ENCODE measurements at places on chromosomes 16 and 17.

- DNase-seq, result no peak
These were observed 202 bp downstream of the CEP131 start for GRCh38 chr17:81222620-81222905.

- DNase-seq, result peak; percentile 30
These were observed 91.8 kb upstream of the CLEC18A start for GRCh38 chr16:69859105-69859989.

- peak; percentile 71 for DNase-seq
These were observed 4.5 kb downstream of the TRPV2 start for GRCh38 chr17:16419929-16420271.

- DNase-seq, result peak; percentile 68
These were observed 290 bp downstream of the TLCD1 start for GRCh38 chr17:28725660-28726225.

DNA sequence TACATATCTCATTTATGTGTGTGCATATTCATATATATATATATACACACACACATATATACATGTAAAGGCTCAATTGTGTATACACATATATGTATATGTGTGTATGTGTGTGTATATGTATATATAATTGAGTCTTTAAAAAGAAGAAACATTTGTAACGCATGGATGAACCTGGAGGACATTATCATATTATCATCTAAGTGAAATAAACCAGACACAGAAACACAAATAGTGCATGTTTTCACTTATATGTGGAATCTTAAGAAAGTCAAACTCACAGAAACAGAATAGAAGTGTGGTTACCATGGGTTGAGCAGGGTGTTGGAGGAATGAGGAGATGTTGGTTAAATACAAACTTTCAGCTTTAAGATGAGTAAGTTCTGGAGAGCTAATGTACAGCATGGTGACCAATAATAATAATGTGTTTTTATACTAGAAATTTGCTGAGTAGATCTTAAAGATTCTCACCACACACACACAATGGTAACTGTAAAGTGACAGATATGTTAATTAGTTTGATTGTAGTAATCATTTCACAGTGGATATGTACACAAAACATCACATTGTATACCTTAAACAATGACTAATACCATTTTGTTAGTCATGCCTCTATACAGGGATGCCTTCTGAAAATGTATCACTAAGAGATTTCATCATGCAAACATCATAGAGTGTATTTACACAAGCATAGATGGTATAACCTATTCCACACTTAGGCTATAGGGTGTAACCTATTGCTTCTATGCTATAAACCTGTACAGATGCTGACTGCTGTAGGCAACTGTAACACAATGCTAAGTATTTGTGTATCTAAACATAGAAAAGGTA, 132.6 kb upstream of the CACNG5 start:
- DNase-seq, result no peak

DNA sequence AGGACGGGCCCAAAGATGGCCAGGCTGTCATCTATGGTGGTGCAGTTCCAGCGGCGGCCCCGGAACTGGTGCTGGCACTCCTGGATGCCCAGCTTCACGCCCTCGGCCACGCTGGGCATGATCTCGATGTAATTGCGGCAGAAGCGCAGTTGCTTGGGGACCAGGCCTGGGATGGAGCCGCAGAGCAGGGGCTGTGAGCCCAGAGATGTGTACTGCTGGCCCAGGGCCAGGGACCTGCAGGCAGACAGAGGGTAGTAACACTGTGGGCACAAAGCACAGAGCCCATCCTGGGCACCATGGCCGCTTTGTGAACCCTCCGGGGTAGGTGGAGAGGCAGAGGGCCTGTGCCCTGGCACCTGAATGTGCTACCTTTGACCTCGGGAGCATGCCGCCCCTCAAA, 44.8 kb downstream of the WNT3 start:
- DNase-seq, result no peak

GRCh38 chr17:63498626-63499195, 21.9 kb downstream of the ACE start:
- no peak for DNase-seq

GRCh38 chr17:79778504-79779083, 646 bp downstream of the CBX2 start:
- DNase-seq, result peak; percentile 56

DNA sequence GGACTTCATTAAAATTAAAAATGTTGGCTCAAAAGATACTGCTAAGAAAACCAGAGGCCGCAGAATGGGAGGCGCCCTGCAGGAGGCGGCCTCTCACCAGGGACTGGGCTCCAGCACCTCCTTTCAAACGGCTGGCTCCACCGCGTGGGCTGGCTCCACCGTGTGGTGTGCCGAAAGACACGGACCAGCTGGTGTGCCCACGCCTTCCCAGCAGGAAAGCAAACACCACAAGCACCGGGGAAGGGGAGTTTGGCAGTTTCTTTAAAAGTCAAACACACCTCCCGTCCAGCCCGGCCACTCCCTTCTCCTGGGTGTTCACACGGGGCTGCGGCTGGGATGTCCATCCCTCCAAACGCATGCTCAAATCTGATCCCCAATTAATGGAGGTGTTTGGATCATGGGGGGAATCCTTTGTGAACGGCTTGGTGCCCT, 13.9 kb downstream of the HAGH start:
- peak; percentile 79 for DNase-seq

GRCh38 chr17:28907709-28908475, 5.0 kb upstream of the DHRS13 start:
- no peak for DNase-seq

GRCh38 chr17:16007439-16007838, 7.8 kb downstream of the TTC19 start:
- peak; percentile 10 for DNase-seq

GRCh38 chr17:81006891-81007290, 15.2 kb downstream of the CHMP6 start:
- DNase-seq, result no peak

DNA sequence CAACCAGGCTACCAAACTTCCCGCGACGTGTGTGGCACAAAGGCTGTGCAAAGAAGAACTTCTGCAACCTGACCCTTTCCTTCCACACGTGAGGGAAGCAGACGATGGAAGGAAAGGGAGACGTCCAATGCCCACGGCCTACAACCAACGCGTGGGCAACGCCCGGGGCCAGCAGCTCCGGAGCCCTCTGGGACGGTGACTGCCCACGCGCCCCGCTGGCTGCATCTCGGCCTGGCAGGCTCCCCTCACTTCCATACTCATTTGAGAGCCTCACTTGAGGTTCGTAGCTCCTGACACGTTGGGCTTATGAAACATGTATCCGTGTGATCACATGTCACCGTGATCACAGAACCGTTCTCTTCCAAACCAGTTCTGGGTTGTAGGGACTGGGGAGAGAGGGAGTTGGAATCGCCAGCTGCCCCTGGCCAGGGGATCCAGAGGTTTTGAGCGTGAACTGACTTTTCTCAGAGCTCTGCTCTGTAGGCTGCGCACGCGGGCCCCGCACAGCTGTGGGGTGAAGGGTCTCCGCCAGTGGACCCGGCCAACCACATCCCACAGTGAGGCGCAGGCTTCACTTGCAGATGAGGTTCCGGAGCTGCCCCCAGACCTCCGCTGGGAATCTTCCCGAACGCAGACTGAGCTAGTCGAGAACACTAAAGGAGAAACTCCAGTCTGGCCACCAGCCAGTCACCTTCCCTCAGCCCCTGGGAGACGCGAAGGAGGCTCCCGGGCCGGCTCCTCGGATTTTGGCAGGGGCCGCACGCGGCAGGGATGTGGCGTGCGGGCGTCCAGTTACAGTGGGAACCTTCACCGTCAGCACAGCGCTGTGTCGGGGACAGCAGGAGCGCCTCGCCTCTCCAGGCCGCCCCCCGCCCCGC, 1.0 kb downstream of the LMF1 start:
- no peak for DNase-seq

DNA sequence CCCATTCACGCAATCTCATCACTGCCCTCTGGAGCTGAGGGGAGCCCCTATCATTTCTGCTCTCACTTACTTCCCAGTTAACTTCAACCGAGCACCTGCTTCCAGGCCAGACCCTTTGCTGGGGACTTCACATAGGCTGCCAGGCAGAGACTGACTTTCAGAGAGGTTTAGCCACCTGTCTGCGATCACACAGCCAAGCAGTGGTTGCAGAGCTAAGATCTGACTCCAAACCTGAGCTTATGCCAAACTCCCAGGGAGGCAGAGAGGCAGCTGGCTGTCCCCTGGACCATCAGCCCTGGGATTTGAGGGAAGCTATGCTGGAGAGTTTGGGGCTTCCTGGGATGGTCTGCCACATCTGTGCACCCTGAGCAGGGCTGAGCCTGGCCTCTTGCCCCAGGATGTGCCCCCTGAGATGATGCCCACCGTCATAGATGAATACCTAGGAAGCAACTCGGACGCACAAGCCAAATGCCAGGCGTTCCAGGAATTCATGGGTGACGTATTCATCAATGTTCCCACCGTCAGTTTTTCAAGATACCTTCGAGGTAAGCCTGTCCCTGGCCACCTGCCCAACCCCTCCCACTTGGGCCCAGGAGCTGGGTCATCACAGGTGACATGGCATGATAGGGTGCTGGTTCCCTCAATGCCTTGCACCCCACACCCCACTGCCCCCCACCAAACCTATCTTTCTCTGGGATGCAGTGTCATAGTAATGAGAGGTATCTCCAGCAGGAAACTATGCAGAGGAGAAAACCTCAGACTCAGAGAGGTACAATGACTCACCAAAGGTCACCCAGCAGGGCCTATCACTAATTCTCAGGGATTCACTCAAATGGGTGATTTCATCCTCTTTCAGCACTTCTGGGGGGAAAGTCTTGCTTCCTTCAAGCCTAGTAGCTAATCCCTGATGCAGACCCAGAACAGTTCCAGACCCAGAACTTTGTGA, 10.0 kb downstream of the CES3 start:
- DNase-seq, result peak; percentile 27

DNA sequence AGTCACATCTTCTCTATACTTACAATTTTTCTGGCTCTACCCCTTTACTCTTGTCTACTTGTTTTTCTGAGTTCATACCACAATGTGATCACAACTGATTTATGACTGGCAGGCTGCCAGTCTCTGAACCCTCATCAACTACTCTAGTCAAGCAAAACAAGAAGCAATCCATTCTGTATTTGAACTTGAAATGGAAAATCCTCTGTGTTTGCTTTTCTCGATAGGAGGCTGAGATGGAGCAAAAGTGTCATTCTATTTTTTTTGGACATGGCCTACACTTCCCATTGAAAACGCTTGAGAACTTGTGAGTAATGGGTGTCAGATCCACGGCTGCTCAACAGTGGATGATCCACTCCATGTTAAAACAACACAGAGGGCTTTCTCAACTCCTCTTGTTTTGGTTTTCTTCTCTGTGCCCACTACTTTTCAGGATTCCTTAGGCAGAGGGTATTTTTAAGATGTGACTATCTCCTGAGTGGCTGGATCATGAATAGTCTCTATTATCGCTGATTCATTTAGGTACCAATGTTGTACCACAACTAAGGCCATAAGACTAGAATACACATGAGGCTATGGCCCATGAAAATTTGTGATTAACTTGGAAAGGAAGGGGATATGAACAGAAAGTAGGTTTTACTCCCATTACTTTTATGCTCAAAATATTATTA, 11.7 kb downstream of the TMEM100 start:
- DNase-seq, result no peak

GRCh38 chr16:20333120-20333519, 5.8 kb upstream of the GP2 start:
- DNase-seq, result no peak

DNA sequence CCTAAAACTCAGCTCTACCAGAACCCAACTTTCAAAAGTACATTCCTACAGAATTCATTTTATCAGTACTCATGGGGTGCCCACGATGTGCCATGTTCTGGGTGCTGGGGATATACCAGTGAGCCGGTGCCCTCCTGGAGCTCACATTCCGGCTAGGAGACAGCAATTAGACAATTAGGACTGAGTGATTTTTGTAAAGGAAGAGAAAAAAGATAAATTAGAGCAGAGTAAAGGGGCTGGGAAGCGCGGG, 449 bp upstream of the MRPL58 start:
- no peak for DNase-seq

DNA sequence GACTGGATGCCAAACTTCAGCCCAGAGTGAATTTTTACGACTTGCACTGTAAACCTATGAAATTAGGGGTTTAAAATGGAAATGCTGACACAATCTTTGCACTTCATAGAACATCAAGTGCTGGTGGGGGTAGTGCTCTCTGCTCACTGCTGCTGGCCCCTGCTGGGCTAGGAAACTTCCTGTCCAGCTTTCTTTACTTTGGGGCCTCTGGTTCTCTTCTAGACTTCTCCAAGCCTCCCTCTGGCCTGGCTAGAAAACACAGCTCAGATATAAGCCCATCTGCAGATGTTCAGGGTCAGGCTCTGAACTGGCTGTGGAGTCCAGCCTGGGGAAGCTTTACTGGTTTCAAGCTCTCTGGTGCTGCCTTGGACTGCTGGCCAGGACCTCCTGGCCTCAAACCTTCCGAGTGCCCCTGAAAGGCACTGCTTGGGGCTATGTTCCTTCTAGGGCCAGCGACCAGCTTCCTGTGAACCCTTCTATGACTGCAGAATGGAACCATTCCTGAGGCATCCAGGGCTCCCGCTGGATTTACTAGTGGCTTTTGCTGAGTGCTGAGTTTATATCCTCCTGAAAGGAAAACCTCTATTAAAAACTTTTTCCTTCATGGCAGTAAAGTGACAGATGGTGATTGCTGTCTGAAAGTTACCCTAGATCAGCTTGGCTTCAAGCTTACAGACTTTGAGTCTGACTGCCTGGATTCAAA, 59.4 kb downstream of the TBX4 start:
- DNase-seq, result no peak

- DNase-seq, result no peak
These were observed 1.3 kb upstream of the CDH3 start for GRCh38 chr16:68643847-68644246.

DNA sequence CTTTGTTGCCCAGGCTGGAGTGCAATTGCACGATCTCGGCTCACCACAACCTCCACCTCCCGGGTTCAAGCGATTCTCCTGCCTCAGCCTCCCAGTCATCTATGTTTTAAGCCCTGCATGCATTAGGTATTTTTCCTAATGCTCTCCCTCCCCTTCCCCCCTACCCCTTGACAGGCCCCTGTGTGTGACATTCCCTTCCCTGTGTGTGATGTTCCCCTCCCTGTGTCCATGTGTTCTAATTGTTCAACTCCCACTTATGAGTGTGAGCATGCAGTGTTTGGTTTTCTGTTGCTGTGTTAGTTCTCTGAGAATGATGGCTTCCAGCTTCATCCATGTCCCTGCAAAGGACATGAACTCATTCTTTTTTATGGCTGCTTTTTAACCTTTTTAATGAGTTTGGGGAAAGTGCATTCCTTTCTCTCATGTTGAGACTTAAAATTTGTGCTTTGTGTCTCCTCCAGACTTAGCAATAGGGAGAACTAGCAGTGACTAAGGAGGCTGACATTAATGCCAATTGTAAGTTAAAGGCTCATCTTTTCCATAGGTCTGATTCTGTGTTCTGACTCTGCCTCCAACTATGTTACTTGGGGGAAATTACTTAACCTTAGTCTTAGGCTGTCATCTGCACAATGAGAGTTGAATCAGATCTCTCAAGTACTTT, 17.7 kb upstream of the PHAF1 start:
- DNase-seq, result no peak

GRCh38 chr17:83100220-83100852, 20.9 kb downstream of the METRNL start:
- DNase-seq, result no peak

DNA sequence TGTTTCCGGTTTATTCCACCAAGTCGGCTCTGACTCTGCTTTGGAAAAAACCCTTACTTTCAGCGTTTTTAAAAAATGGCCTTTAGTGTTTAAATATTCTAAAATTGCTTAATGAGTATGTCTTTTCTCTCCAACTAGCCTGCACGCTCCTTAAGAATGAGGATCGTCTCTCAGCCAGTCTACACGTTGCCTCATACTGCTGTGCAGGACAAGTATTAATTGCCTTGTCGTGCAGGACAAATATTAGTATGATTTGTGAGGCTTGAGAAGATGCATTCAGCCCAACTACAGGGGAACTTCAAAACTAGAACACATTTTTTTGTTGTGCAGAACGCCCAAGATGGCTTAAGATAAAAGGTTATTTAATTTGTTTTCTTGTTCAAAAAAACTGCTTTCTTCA, 61.2 kb downstream of the MARCHF10 start:
- DNase-seq, result no peak

All from activated CD8-positive, alpha-beta T cell treated with anti-CD3 and anti-CD28 coated beads for 36 hours (primary cell).